Endodermal cell (in vitro differentiated cells): ENCODE measurements at places on chromosomes 12 and 14. TPM values are rescaled to one million over a fixed set of nuclear protein-coding genes. Genes with fewer than 3 reads are reported as not detected.

CLEC9A gene
- not detected in 3 replicates for total RNA-seq

SERPINA4 gene
- total RNA-seq: not detected in 3 replicates

GPR137C gene
- 4.5 and 8.8 TPM in 2 replicates for total RNA-seq

FOXN4 gene
- total RNA-seq: 0.20 to 1.3 TPM (median 0.38 TPM) in 3 replicates

SOAT2 gene
- total RNA-seq: 0.29 and 0.46 TPM in 2 replicates

TOMM20L gene
- not detected in 3 replicates for total RNA-seq

HOXC6 gene
- not detected in 2 replicates for total RNA-seq
